ENCODE measurements at places on chromosomes 7 and 10. TPM values are rescaled to one million over a fixed set of nuclear protein-coding genes. Genes with fewer than 3 reads are reported as not detected.

- H3K4me1 ChIP-seq: peaks cover 8% of the 10 kb centered on the region
- DNase-seq: no peak
- peaks cover 91% of the 10 kb centered on the region for H3K27me3 ChIP-seq
- H3K4me3 ChIP-seq: peak overlapping the region; percentile 20
- no peaks in the 10 kb centered on the region for H3K36me3 ChIP-seq
- peak overlapping the region; percentile 87 for H3K27ac ChIP-seq
Measured at GRCh38 chr7:97006816-97007582, 1.6 kb downstream of the DLX6 start.

DNA sequence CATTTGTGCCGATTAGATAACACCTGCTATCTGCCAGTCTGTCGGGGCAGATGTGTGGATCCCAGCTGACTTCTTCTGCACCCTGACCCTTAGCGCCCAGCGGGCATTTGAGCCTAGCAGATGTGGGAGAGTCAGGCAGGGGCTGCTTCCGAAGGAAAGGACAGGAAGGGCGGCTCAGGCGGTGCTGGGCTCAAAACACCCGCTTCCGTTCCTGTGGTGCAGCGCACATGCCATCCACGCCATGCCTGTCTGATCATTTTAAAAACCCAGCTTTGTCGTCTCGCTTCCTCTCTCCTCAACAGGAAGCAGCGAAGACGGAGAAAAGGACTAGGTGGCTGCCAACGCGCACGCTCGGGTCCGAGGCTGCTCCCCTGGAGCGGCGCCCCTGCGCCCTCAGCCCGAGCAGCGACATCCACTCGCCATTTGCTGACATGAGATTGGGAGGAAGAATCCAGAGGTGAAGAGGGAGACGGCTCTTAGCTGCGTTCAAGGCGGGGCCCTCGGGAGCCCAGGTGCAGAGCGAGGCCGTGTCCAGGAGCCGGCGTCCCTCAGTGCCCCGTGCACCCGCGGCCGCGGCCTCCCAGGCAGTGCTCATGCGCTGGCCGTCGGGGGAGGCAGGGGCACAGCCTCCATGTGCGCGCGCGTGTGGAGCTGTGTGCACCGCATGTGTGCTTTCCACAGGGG lies 5.9 kb upstream of the BHLHA15 start:
- no peak overlapping the region for H3K4me3 ChIP-seq
- H3K27me3 ChIP-seq: no peaks in the 10 kb centered on the region
- no peak for DNase-seq

- no peaks in the 10 kb centered on the region for H3K4me1 ChIP-seq
- H3K27me3 ChIP-seq: no peaks in the 10 kb centered on the region
- DNase-seq: no peak
- H3K4me3 ChIP-seq: no peak overlapping the region
- H3K27ac ChIP-seq: no peak overlapping the region
Measured at GRCh38 chr10:131199646-131200045, 111.9 kb downstream of the TCERG1L start.

The CRTAC1 gene
- total RNA-seq: 0.84 TPM

DNA sequence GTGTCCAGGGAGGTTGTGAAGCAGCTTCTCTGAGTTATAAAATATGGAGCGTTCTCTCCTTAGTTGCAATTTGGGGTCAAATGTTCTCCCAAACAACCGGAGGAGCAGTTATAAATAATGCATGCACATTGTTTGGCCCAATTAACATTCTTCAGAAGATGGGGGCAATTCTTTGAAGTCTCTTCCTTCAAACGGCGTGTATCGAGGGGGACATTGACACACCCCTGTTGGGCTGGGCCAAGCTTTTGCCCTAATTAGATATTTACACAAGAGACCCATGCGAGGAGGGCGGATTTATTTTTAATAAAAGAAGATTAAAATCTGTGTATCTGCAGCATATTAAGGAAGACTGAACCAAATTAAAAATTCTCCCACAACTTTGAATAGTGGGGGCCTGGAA lies 107.3 kb downstream of the PTPRE start:
- H3K4me1 ChIP-seq: no peaks in the 10 kb centered on the region
- H3K27ac ChIP-seq: no peak overlapping the region
- no peak overlapping the region for H3K4me3 ChIP-seq

DNA sequence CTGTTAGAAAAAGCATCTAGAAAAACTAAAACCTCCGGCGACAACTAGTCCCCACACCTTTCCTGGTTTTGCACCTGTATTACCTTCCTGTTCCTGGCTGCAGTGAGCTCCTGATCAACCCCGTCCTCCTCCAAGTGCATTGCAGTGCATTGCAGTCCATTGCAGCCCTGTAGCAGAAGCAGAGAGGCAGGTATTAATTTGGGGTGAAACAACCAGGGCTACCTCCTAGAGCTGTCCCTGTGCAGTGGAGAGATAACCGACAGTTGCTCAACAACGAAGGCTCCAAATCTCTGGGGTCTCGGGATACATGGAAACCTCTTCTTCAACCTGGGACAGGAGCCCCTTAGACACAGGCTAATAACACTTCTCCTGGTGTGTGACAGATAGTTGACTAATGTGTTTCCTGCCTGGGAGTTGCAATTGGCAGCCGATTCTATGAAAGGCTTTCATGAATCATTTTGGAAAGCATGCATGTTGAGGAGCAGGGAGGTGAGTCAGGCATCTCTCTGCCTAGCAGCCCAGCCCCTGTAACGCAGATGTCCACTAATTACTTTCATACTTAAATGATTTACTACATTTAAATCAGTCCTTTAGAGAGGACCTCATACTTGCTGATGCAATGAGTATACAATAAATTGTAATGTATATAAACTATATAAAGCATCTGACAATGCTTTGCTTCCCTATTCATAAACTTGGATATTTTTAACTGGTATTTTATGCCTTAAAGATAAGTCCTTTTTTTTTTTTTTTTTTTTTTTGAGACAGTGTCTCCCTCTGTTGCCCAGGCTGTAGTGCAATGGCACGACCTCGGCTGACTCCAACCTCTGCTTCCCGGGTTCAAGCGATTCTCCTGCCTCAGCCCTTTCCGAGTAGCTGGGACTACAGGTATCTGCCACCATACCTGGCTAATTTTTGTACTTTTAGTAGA lies 59.0 kb downstream of the PRR15 start:
- no peak overlapping the region for H3K4me3 ChIP-seq
- no peaks in the 10 kb centered on the region for H3K4me1 ChIP-seq
- H3K36me3 ChIP-seq: no peaks in the 10 kb centered on the region
- no peak overlapping the region for H3K27ac ChIP-seq
- no peaks in the 10 kb centered on the region for H3K27me3 ChIP-seq

The SOSTDC1 gene
- 65.8 TPM for total RNA-seq

DNA sequence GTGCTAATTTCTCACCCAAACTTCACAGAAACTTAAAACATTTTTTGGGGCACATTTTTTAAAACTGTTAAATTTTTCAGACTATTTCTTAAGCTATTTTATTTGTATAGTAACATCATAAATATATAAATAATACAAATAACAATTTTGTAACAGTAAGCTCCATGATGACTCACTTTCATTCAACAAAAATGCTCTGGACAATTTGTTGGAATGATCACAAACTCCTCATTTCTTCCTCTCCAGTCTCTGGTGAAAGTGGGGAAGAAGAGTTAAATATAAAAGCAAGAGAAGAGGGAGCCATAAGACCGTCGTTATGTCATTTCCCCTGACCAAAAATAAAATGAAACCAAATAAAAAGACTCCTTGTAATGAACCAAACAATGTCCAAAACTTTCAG lies 162.4 kb downstream of the AGMO start:
- H3K4me3 ChIP-seq: no peak overlapping the region
- DNase-seq: no peak
- no peaks in the 10 kb centered on the region for H3K4me1 ChIP-seq
- H3K27ac ChIP-seq: no peak overlapping the region
- H3K36me3 ChIP-seq: no peaks in the 10 kb centered on the region
- no peaks in the 10 kb centered on the region for H3K27me3 ChIP-seq

GRCh38 chr10:50850578-50851230 lies 34.7 kb downstream of the A1CF start:
- no peaks in the 10 kb centered on the region for H3K4me1 ChIP-seq
- H3K36me3 ChIP-seq: no peaks in the 10 kb centered on the region
- DNase-seq: no peak
- H3K4me3 ChIP-seq: no peak overlapping the region

DNA sequence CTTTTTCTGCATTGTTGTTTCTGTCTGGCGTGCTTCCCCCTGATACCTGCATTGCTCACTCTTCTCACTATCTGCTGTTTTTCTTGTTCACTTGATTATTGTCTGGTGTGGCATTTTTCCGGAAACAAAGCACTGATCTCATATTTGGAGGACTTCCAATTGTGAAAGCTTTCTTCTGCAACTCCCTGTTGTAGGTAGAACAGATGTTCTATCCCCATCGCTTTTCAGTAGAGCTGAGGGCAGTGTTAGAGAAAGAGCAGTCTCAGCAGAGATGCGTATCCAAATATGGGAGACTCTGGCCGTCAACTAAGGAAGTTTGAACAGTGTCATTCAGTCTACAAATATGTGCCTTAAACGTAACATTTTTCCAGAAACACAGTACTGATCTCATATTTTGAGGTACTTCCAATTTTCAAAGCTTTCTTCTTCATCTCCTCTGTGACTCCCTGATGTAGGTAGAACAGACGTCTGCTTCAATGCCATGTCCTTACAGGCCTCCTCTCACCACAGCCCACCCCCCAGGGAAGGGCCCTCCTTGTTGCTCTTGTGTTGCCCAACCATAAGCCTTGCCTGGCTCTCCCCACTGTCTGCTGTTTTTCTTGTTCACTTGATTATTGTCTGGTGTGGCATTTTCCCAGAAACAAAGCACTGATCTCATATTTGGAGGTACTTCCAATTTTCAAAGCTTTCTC lies 27.1 kb upstream of the GJD4 start:
- DNase-seq: no peak
- no peaks in the 10 kb centered on the region for H3K36me3 ChIP-seq
- H3K4me3 ChIP-seq: no peak overlapping the region
- no peaks in the 10 kb centered on the region for H3K4me1 ChIP-seq
- no peak overlapping the region for H3K27ac ChIP-seq
- H3K27me3 ChIP-seq: no peaks in the 10 kb centered on the region

DNA sequence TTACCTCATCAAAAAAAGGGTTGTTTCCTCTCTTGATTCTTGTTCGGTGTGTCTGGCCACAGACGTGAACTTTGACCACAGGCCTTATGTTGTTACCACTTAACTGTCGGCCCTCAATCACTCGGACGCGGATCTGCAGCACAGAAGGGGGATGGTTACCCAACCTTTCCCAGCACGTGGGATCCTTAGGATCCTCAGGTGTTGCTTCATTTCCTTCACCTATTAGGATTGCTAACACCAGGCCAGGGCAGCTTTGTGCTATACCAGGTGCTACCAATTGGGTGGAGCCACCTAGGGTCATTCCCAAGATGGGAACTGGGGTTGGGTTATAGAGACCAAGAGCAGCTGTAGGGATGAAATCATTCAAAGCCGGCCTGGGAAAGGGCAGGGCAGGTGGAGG lies 73.4 kb downstream of the MYOF start:
- no peak overlapping the region for H3K4me3 ChIP-seq
- peak; percentile 41 for DNase-seq
- no peak overlapping the region for H3K27ac ChIP-seq
- H3K4me1 ChIP-seq: no peaks in the 10 kb centered on the region
- H3K36me3 ChIP-seq: no peaks in the 10 kb centered on the region
- no peaks in the 10 kb centered on the region for H3K27me3 ChIP-seq

The STEAP4 gene
- total RNA-seq: 0.88 TPM

The ZNF518A gene
- total RNA-seq: 26.0 TPM

- no peak overlapping the region for H3K4me3 ChIP-seq
- H3K36me3 ChIP-seq: no peaks in the 10 kb centered on the region
Measured at GRCh38 chr10:75682649-75683557, 251.5 kb downstream of the LRMDA start.

The RPEL1 gene
- total RNA-seq: 0.10 TPM

The NPSR1 gene
- total RNA-seq: not detected

DNA sequence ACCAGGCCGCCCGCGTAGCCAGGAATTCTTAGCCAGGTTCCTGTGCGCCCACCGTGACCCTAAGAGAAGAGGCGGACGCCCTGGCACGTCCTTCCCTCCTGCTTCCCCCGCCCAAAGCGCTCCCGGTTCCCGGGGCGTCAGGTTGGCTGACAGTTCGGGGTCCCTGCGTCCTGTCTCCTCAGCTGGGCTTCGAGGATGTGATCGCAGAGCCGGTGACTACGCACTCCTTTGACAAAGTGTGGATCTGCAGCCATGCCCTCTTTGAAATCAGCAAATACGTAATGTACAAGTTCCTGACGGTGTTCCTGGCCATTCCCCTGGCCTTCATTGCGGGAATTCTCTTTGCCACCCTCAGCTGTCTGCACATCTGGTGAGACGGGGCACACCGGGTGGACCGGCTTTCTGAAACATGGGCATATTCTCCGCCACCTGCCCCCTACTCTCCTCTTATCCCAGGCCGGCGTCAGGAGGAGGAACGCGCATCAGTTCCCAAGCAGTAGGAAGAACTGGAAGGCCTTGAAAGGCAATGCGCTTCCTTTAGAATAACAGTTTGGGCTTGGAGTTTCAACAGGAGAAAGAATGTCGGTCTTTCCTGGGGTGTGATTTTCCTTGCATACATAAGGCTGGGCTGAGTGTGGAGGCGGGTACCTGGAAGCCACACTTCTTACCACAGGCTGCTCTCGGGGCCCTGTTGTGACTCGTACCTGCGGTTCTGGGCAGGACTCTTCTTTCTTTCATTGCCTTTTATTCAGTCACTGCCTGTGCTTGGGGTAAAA lies 728 bp downstream of the CAV2 start:
- no peaks in the 10 kb centered on the region for H3K36me3 ChIP-seq
- DNase-seq: peak; percentile 42
- H3K4me3 ChIP-seq: peak overlapping the region; percentile 79
- H3K4me1 ChIP-seq: peaks cover 10% of the 10 kb centered on the region
- no peaks in the 10 kb centered on the region for H3K27me3 ChIP-seq

DNA sequence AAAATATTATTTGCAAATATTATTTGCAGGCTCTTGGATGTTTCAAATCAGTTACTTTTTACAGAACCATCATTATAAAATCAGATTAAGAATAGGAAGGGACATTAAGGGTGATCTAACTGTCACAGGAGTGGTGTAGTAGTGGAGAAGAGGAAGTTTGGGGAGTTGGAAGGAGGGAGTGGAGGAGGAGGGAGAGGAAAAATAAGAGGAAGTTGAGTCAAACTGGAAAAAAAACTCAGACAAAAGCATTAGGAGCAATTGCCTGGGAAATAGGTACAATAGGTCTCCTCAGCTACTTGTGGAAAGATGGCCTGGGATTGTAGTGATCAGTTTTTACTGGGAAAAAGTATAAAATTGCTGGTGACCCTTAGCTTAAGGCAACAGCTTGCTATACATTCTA lies 77.7 kb upstream of the GPR37 start:
- no peaks in the 10 kb centered on the region for H3K36me3 ChIP-seq
- no peaks in the 10 kb centered on the region for H3K27me3 ChIP-seq
- no peak overlapping the region for H3K4me3 ChIP-seq
- H3K4me1 ChIP-seq: peaks cover 8% of the 10 kb centered on the region
- no peak overlapping the region for H3K27ac ChIP-seq

The IL6 gene
- 1.6 TPM for total RNA-seq

Measured in hepatocyte (in vitro differentiated cells).